ENCODE measurements at places on chromosomes 12 and 14.

GRCh38 chr12:32089586-32089985 is 17.1 kb upstream of the BICD1 start:
- DNase-seq = no peak

DNA sequence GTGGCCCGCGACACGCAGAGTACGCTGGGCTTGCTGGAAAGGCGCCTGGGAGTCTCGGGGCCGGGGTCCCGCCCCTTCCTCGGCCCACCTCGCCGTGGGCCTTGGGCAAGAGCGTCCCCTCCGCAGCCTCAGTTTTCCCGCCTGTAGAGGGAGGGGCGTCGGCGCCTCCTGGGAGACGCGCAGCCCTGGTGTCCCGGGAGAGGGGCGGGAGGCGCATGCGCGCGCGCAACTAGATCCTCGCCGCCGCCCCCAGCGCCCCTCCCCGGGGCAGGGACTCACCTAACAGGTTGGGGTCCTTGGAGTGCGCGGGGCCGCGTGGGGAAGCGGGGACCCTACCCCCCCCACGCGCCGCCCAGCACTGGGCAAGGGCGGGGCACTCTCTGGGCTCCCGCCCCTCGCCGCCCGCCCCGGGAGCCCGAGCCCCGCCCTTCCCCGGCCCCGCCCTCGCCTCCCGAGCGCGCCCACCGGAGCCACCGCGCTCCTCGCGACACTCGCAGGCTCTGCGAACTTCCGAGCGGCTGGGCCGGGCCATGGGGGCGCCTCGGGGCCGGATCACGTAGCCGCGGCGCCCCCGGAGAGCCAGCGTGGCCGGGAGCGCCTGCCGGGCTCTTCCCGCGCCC is at the start of gene KIF26A:
Gene KIF26A, plus strand, starts transcription at position 490 of the 620 bp plus-strand sequence. CDS start 136 bp downstream, outside the sequence.
- DNase-seq = no peak

GRCh38 chr12:120941846-120942405 is 36.4 kb upstream of the HNF1A start:
- no peak for DNase-seq

GRCh38 chr12:92290886-92291285 is 145.2 kb upstream of the BTG1 start:
- no peak for DNase-seq

GRCh38 chr12:74689071-74689655 is 151.5 kb downstream of the ATXN7L3B start:
- no peak for DNase-seq

GRCh38 chr14:100708425-100709288 is 18.0 kb upstream of the DLK1 start:
- DNase-seq = no peak

DNA sequence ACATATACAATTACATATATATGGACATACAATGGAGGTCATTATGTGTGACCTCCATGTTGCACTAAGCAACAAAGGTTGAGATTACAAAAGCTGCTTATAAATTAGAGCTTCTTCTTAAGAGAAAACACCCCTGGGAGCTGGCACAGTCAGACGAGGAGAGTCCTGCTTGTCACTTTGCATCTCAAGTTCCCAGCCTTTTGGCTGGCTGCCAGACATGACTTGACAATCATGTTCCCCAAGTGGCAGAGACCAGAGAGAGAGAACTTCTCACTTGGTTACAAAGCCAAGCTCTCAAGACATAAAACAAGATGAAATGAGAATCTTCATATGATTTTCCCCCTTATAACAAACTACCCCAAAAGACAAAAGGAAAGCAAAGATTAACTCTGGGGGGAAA is 8.5 kb upstream of the SYNJ2BP start:
- DNase-seq = no peak

GRCh38 chr12:94768398-94769046 is 118.2 kb upstream of the TMCC3 start:
- DNase-seq = no peak

DNA sequence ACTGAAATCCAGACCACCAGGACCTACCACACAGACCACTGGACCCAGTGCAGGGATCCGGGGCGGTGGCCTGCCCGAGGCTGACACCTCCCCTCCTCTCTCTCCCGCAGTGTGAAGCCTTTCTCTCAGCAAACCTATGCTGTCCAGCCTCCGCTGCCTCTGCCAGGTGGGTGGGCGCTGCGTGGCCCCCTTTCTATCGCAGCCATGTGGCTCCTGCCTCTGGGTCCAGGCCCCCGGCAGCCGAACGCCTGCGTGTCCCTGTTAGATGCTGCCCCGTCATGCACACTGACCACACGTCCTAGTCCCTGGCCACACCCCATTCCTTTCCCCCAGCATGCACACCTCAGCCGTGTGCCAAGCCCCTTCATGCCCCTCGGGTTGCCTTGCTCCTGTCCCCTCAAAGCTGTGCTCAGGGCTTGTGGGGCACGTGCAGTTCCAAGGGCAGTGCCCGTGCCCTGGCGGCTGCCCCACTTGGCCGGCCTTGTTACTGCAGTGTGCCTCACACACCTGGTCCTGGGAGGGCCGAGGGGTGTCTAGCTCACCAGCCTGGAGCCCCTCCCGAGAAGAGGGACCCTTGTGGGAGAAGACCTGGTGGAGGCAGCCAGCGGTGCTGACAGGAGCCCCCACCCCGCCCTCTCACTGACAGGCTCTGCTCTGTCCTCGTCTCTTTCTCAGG is 58.0 kb upstream of the TSPAN9 start:
- peak; percentile 79 for DNase-seq

GRCh38 chr12:5521456-5522325 is 89.8 kb downstream of the NTF3 start:
- no peak for DNase-seq

DNA sequence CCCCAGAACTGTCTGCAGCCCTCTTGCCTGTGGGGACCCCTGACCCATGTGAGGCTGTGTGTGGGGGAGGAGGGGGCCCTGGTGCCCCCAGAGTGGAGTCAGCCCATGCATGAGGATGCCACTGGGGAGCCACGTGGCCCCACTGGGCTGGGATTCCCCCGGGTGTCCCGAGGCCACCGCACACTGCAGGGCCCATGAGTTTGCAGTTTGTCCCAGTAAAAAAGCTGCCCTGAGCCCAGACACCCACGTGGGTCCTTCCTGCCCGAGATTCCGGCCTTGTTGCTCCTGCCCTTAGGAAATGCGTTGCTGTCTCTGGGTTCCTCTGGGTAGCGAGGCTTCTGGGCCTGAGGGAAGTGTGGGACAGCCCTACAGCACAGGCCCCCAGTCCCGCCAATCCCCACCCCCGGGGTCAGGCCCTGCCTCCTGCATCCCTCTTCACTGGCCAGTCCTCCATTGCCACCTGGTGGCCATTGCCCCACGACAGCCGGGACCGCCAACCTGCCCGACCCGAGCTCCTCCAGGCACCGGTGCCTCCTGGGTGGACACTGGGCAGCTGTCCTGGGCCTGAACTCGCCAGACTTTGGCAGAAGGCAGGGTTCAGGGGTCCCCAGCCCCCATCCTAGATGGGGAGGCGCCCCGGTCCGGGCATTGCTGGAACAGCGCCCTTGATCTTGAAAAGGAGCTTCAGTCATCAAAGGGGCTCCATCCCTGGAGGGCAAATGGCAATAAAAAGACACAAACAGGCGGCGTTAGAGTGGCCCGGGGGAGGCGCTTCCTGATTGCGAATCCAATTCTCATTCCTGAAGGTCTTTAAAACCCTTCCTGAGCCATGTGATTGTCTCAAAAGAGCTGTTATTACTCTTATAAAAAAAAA is 15.6 kb upstream of the C14orf180 start:
- peak; percentile 53 for DNase-seq

DNA sequence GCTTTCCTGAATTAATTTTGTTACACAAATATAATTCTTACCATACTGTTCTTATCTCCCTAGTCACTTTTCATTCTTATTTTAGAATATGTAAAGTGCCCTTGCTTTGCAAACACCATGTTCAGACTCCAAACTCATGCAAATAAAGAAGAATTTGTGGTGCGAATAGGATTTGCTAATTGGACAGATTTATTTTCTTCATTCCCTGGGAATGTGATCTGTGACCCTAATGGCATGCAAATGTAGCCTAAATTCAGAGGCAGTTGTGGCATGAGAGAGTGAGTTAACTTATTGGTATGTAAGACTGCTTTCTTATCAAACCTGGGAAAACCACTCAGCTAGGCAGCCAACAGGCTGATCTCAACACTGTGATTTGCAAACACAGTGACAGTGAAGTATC is 10.0 kb downstream of the CAPZA3 start:
- DNase-seq = no peak

DNA sequence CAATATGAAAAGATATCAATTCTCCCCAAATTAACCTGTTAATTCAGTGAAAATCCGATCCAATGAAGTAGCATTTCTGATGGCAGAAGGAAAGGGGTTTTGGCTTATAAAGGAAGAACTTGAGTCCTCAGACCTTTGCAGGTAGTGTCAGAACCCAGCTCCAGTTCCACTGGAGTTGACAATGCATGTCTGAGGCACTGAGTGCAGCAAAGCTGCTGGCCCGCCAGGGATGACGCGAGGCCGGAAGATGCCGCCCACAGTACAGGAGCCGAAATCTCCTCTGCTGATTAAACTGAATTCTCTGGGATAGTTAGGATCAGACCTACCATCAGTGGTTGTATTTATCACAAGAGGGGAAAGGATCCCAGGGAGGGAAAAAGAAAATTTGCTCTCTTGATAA is 220.7 kb downstream of the MSRB3 start:
- no peak for DNase-seq

GRCh38 chr14:59213368-59214315 is 25.2 kb downstream of the DAAM1 start:
- DNase-seq = no peak

DNA sequence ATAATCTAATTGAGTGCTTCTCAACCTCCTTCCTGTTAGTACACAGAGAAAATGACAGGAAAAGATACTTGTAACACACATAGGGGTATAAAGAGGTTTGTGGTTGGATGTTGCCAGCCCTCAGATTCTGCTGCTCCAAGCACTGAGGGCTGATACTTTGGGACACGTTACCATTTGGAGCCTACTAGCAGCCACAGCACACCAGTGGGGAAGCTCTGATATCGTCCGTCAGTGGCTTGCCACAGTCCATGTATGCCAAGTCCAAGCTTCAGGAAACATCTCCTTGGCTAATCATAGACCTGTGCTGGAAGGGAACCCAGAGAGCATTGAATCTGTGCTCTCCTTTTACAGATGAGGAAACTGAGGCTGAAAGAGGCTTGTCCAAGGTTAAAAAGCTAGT is 22.3 kb downstream of the B4GALNT3 start:
- DNase-seq = no peak

GRCh38 chr14:31266437-31267331 is 59.1 kb upstream of the HECTD1 start:
- no peak for DNase-seq

DNA sequence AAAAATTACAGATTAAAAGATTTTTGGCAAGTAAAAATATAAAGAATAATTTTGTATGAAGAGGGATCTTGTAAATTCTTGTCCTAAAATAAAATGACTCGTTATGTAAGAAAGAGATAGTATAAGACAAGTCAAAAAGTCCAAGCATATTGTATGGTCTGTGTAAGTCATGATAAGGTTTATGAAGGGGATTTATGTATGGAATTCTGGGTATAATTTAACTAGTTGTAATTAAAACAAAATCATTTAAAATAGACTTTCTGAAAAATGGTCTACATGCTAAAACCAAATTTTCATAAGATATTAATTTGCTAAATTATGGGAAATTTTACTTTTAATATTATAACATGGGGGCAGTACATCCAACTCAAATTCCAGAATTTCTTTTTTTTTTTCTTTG is 17.6 kb upstream of the PEX5 start:
- no peak for DNase-seq

DNA sequence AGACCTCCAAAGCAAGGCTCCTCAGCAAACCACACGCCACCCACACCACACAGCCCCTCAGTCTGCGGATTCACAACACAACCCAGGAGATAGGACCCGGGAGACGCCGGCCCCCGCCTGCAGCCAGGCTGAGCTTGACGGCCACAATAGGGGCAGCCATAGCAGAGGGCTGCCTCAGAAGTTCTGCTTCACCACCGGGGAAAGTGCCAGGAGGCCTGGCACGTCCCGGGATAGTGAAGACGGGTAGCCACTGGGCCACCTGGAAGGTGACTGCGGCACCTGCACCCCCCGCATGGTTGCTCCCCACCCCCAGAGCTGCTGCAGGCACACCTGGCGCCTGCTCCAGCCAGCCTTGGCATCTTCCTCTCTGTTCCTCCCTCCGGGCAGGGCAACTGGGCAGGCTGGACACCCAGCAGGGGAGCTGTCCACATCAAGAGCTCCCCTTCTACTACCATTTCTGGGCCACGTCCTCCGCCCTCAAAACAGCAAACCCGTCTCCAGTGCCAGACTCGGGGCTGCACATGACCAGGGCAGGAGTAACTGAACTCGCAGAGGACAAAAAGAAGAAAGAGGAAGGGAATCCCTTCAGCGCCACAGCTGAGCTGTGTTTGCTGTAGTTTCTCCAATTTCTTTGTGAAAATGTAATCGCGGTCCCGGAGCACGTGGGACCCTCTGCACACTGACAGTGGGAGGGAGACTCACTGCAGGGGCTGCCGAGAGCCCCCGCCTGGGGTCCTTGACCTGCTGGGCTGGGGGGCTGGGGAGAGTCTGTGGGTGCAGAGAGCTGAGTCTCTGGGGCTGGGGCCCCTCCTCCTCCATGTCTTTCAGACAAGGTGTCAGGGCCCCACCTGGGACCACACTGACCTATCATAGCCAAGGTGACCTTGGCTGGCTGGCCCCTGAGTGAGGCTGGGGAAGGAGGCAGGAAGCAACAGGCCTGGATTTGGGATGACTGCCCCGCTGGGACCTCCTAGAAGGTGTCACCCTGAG is 74.2 kb upstream of the C14orf180 start:
- DNase-seq = peak; percentile 72

DNA sequence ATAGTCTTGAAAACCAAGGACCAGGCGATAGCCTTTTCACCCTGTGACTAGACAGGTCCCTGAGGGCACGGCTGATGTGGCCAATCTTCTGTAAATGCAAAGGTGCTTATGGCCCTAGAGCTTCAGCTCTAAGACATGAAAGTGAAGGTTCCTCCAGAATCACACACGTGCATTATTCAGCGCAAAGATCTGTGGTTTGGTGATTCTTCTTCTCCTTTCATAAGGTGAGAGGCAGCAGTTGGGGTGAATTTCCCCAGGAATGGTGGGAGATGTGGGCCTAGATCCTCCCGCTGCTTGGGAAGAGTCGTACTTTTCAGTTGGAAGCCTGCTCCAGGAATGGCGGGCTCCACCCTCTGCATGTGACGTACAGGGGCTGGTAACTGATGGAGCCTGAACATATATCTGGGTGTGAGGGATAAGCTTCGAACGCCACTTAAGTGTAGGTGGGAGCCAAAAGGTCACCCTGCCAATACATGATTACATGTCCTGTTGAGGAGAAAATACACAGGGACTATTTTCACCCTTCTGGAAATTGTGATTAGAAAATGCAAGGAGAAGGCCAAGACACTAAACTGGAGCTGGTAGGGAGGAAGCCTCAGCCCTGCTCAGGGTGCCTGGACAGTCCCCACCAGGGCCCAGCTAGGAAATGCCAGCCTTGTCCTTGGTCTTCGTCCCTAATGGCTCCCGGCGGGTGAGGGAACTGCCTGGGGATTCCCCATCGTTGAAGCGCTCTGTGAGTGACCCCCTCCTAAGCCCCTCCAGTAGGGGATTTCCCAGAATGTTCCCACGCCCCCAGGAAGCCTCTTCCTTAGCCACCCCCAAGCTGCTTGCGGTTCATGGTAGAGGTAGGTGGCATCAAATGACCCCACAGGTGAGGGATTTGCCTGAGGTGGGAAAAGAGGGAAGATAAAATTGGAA is 17.6 kb downstream of the BATF start:
- DNase-seq = no peak

Data from upper lobe of left lung (tissue), 6 donors.